ENCODE measurements at places on chromosomes 5 and 9.

DNA sequence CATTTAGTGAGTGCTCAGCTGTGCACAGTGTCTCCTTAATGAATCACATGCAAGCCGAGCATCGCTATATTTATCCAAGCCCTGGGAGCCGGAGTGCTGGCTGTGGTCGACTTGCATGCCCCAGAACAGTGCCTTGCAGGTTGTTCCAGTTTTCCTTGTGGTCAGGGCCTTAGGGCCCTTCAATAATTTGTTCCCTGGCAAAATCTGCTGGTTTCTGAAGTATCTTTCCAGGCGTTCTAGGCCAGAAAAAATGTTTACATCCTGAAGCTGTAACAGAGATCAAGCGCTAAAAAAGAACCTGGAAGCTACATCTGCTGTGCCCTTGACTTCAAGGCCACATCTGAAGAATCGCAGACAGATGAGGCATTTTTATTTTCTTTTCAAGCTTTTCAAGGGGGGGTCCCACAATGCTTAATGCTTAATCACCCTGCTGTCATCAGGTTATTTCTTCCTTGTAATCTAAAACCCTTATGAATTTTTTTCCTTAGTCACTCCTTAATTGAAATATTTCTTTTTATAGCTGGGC lies 105.8 kb downstream of the DOCK2 start:
- no peak for DNase-seq

DNA sequence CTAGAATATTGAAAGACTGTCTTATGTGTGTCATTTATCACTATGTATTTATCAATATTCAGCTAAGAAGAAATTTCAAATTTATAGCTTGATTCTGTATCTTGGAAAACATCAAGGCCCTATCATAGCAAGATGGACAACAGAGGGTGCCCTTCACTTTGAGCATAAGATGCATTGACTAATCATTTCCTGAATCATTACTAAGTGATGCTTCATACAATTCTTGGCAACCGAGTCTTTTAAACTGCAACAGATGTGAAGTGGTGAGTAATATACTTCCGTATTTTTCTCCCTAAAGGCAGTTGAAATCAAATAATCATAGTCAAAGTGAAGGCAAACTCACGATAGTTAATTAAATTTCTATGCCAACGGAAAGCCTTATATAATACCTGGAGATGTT lies 318.6 kb upstream of the RGMB start:
- DNase-seq = no peak

GRCh38 chr5:1119312-1119831 lies 7.5 kb upstream of the SLC12A7 start:
- DNase-seq = no peak

- DNase-seq = no peak
These were observed 25.3 kb downstream of the PTGES2 start for GRCh38 chr9:128102196-128102595.

- no peak for DNase-seq
These were observed 16.0 kb downstream of the CAPSL start for GRCh38 chr5:35922468-35922867.

GRCh38 chr5:101608322-101608721 lies 687.8 kb downstream of the SLCO4C1 start:
- no peak for DNase-seq

DNA sequence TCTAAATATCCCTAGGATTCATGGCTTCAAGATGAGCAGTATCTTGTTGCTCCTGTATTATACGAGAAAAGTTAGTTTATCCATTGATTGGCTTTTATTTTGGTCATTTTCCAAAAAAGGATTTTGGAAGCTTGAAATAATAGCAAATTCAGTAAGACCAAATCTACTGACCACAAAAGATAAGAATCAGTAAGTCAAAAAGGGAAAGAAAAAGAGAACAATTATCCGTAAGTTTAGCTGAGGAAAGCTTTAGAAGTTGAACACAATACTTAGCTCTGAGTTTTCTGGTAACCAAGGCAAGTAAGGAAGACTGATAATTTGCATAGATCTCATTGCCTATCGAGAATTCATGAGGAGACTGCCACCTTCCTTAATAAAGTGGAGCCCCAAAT lies 9.1 kb downstream of the TGFBR1 start:
- no peak for DNase-seq

DNA sequence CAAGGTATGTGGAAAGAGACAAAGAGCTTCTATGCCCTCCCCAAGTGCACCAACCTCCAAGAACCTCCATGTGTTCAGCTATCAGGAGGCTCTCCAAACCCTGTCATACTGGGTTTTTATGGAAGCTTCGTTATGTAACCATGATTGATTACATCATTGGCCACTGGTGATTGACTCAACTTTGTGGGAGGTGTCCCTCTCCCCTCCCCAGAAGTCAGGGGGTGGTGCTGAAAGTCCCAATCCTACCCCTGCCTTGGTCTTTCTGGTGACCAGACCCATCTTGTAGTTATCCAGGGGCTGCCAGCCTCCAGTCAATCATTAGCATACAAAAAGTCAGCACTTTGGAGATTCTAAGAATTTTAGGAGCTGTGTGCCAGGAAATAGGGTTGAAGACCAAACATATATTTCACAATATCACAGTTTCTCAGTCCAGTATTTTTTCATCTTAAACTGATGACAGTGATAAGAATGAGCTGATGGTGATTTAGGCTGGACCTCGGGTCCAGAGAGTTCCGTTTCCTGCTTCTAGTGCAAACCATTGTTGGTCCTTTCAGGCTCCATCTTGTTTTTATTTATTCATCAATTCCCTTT lies 27.3 kb upstream of the FANCC start:
- no peak for DNase-seq

DNA sequence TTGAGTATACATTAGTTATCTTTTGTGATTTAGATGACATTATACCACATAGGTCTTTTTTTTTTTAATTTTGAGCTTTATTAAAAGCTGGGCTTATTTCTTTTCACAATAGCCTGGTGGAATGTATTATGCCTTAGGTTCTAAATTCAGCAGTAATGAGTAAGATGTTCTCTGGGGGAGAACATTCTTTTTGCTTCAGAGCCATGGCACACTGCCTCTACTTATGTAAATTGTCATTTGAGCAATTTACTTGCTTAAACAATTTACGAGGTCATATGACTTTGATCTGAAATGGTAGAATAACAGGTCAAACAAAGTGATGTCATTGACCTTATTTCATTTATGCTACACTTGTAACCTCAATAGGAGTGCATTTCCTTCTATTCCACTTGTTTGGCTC lies 154.2 kb downstream of the FOCAD start:
- DNase-seq = no peak

GRCh38 chr5:83306572-83307241 lies 164.8 kb upstream of the VCAN start:
- no peak for DNase-seq

DNA sequence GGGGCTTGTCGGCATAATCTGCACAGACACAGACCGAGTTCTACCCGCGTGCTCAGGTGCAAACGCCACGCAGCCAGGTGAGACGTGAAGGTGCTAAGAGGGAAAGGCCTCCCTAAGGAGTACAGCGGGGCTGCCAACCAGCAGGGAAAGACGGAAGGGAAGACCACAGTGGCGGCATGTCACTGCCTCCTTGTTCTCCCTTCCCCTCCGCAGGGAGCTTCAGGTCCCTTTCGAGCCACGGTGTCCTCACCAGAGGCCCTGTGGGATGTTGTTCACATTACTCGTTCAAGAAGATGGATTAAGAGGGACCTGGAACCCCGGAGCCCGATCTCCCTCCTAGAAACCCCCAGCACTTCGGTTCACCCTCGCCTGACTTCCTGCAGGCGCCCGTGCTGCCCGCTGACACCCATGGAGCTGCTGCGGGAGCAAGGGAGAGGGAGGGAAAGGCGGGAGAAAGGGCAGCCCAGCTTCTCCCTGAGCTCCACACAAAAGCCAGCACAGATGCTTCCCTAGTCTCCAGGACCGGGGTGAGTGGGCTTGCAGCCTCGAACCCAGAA lies 686 bp downstream of the BRD9 start:
- no peak for DNase-seq

GRCh38 chr5:112694853-112695709 lies 42.6 kb upstream of the APC start:
- DNase-seq = no peak

DNA sequence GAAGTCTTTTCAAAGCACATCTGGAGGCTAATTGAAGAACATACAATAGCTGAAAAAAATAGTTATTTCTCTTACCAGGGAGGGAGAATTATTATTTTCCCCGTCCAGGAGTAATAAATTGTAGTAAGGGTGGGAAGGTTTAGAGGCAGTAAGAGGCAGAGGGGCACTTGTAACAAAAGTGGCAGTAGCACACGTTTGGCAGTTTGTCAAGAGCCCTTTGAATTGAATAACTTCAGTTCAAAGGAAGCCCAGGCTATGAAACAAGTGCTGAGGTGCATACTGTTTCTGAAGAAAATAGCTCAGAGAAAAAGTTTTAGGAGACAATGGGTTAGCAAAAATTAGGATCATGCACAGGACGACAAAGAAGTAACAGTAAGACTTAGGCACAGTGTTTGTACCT lies 451.3 kb downstream of the LRRC70 start:
- DNase-seq = no peak

DNA sequence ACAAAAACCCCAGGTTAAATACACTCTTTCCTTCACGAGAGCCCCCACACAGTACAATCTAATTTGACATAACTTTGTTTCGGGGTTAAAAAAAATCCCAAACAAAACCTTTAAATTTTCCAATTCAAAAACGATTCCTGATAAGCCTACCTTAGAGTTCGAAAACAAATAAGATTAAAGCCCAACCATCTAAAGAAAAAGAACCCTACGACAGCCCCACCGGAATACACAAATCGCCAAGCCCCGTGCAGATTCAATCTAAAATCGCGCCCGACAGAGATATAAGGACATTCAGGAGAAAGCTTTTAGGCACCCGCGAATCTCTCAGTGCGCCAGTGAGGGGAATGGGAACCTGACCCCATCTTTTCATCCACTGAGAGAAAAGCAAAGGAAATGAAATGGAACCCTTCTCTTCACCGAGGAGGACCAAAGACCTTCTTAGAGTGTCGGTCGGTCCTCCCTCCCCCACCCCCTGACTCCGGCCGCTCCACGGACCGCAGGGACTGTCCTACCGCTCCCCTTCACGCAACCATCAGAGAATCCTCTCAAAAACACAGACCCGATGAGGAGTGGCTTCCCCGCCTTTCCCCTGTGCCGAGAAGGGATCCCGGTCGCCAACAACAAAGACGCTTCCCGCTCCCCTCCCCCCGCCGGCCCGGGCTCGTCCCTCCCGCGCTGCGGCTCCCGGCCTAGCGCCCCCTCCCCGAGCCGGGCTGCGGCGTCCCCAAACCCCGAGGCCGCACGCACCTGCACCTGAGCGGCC lies 925 bp downstream of the ABHD17B start:
- no peak for DNase-seq

DNA sequence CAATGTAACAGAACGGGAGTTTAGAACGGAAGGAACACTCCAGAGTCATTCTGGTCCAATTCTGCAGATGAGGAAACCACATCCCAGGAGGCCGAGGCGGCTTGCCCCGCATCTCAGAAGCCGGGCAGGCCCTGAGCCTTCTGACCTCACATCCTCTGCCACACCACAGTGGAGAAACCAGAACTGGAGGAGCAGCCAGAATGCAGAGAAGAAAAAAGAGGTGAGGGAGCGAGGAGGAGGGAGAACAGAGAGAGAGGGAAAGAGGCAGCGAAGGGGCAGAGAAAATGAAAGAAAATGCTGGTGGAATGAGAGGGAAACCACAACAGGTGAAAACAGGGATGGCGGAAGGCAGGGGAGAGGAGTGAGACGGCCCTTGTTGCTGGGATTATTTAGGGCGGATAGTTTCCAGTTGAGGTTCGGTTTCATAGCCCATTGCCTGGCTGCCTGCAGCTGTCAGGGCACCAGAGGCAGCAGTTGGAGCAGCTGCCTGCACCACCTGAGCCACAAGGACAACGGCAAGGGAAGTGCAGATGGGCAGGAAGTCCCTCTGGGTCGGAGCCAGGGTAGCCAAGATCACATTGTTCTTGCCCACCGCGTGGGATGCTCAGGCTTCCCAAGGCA lies at the start of gene HMHB1:
Gene HMHB1, plus strand, starts transcription at position 77 of the 621 bp plus-strand sequence.
- DNase-seq = no peak

- no peak for DNase-seq
These were observed 148.7 kb downstream of the RFK start for GRCh38 chr9:76245518-76245917.

- DNase-seq = no peak
These were observed 619.6 kb upstream of the ADAMTS16 start for GRCh38 chr5:4520559-4520958.

- DNase-seq = no peak
These were observed 9.7 kb downstream of the GRIN1 start for GRCh38 chr9:137148661-137149060.

GRCh38 chr9:36834736-36835135 lies 199.3 kb downstream of the PAX5 start:
- DNase-seq = no peak

GRCh38 chr9:111190347-111190746 lies 139.7 kb downstream of the OR2K2 start:
- DNase-seq = no peak

DNA sequence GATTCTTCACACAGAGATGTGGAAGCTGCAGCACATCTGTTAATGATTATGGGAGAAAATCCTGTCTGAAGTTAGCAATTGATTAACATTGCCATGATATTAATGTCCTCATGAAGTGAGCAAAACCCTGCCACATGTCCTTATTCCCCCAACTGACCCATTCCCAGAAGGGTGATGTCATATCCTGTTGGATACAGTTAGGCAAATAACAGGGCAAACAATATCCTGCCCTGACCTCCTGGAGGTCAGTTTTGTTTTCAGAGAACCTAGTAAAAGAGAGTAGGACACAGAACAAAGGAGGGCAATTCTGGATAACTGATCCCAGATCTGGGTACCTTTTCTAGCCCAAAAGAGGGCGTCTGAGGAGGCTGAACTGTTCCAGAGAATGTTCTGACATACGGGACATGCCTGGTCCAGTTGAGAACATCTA lies 11.0 kb downstream of the ABLIM3 start:
- DNase-seq = no peak

GRCh38 chr9:121122246-121123032 lies 47.7 kb downstream of the CNTRL start:
- no peak for DNase-seq

- DNase-seq = peak; percentile 32
These were observed 89.8 kb downstream of the SLC1A3 start for GRCh38 chr5:36696059-36696673.

DNA sequence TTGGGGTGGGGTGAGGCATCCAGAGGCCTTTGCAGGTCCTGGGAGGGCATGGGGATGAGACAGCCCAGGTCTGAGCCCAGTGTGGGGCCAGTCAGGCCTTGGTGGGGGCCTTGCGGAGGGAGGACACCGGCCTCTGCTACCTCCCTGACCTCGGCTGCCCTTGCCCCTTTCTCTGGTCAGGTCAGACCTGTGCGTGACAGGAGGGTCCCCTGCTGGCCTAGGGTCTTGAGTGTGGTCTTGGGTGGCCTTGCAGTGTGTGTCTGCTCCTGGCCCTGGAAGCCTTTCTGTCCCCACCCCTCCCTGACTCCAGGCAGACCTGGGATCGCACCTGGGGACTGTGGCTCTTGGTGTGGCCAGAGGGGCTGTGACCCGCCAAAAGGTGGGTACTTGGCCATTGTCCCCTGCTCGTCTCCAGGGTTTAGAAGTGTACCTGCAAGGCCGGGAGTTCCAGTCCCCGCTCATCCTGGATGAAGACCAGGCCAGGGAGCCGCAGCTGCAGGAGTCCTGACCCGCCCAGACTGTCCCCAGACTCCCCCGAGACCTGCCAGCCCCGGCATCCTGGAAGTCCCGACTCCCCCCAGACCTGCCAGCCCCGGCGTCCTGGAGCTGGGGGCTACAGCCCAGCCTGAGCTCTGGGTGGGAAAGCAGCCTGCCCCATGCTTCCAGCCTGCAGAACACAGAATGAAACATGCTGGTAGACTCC lies 4.4 kb upstream of the MAN1B1 start:
- no peak for DNase-seq

Measured in thymus (tissue), 14 donors.